Hypothalamus (tissue), 51 donors: ENCODE measurements at places on chromosomes 2 and 18.

DNA sequence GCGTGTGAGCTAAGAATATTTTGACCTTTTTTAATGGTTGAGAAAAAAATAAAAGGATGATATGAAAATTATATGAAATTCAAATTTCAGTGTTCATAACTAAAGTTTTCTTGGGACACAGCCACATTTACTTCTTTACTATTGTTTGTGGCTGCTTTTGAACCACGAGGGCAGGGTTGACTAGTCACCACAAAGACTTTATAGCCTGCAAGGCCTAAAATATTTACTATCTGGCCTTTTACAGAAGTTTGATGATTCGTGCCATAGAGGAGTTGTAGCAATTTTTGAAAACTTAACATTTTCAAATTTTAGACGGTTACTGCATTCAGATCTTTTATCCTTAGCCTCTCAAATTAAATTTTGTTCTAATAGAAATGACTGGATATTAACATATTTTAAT is 69.9 kb downstream of the LIMS1 start:
- DNase-seq: no peak

DNA sequence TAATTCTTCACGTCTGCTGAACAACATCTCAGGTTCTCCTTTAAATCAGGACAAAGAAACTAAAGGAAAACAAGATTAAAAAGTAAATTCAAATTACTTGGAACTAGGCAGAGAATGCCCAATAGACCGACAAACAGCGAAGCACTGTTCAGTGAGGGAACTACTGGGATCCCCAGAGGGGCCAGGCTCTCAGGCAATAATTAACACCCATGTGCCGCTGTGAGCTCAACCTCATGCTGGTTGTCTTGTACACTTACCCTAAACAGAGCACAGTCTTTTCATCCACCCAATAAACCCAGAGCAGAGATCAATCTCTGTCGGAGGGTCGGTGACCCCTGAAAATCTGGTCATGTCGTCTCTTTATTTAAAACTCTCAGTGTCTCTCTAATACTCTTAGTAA is 229.9 kb upstream of the CRIM1 start:
- DNase-seq: no peak

DNA sequence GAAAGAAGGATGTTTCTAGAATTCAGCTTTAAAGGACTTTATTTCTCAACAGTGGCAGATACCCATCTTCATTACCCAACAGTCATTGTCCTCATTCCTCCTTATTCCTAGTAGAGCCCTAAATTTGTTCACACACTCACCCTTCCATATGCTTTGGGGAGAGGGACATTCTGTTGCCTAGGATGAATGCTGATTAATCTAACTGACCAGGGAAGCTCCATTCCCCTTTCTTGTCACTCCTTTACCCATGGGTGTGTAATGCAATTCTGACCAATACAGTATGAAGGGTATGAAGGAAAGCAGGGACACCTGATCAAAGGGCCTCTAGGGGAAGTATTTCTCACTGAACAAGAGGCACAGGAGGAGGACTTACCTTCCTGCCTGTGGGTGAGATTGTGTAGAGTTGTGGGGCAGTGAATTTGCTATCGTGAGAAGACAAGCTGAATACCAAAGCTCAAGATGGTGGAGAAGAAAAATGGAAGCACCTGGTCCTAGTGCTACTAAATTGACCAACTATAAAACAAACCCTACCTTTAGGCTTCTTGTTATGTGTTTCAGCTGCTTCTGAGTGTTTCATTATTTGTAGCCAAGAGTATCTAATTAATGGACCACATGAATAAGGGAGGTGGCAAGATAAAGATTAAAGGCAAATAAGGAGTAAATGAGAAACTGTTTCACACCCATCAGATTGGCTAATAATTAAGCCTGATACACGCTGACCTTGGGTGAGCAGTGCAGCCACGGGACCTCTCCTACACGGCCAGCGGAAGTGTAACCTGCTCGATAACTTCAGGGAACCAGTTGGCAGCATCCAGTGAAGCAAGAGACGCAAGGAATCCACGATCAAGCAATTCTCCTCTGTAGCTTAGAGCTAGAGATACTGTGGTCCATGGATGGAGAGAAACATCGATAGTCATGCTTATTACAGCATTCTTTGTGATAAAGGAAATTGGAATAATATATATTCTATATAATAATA is 202.3 kb downstream of the MYCN start:
- DNase-seq: no peak

GRCh38 chr2:67574230-67574629 is 177.1 kb downstream of the ETAA1 start:
- no peak for DNase-seq

GRCh38 chr2:69774984-69775982 is 33.3 kb downstream of the ANXA4 start:
- no peak for DNase-seq

- no peak for DNase-seq
Observed at GRCh38 chr18:14970027-14970426, 222.1 kb downstream of the ANKRD30B start.

GRCh38 chr2:178756843-178757242 is 50.4 kb downstream of the TTN start:
- DNase-seq: no peak

DNA sequence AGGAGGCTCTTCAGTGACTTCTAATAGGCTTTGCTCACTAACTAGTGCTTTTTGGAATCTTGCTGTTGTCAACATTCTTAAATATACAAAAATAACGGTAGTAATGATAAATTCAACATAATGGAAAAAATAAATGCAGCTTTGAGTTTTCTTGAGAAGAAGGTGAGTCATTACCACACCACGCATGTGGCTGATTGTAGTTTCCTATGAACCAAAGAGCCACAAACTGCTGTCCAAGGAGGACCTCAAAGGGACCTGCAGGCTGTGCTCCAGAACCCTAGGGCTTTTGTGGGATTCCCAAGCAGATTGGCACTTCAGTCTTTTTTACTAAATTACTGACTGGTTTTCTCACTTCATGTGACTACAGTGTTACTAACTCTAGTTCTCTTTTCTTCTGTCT is 66.7 kb downstream of the TPGS2 start:
- no peak for DNase-seq

- DNase-seq: no peak
Observed at GRCh38 chr2:200042102-200042735, 86.8 kb downstream of the MAIP1 start.

- no peak for DNase-seq
Observed at GRCh38 chr18:10059610-10060468, 146.0 kb downstream of the VAPA start.

DNA sequence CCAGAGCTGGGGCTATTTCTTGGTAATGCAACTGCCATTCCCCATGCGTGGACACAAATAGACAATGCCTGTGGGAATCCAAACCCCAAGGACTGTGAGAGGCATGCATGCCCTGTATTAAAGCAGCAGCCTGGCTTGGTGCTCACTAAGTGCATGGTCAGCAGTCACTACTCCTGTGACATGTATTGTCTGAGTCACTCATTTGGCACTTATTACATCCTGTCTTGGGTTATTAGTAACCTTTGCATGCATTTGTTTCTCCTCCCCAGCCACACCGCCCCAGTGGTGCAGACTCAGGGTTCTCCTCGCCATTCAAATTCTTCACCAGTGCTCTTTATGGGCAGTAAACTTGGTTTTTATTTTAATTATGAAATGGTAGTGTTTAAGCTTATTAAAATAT is 30.2 kb downstream of the PRKCE start:
- DNase-seq: no peak

DNA sequence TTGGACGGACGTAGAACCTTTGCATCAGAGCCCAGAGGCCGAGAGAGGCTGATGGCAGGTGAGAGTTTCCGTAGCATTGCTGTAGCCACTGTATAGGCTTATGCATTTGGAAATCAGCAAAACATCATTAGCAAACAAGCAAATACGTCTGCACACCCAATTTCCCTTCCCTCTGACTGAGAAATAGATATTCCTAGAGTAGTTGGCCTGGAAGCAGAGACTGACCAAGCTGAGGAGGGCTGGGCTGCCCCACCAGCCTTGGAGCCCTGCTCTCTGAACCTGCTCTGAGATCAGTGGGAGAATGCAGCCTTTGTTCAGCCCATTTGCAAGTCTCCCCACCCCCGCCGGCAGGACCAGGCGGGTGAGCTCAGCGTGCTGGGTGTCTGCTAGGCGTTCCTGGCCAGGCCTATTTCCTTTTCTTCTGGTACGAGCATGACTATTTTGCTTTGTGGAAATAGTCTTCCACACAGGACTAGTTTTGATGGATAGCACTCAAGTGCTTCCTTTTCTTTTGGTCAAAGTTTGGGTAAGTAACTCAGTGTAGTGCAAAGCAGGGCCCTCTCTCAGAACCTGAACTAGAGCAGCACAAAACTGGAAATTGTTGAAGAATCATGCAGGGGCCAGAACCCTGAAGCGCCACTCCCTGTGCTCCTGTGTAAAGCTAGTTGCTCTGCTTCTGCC is 21.9 kb upstream of the RNF149 start:
- peak; percentile 31 for DNase-seq

GRCh38 chr2:202405798-202406197 is 29.7 kb downstream of the BMPR2 start:
- no peak for DNase-seq

DNA sequence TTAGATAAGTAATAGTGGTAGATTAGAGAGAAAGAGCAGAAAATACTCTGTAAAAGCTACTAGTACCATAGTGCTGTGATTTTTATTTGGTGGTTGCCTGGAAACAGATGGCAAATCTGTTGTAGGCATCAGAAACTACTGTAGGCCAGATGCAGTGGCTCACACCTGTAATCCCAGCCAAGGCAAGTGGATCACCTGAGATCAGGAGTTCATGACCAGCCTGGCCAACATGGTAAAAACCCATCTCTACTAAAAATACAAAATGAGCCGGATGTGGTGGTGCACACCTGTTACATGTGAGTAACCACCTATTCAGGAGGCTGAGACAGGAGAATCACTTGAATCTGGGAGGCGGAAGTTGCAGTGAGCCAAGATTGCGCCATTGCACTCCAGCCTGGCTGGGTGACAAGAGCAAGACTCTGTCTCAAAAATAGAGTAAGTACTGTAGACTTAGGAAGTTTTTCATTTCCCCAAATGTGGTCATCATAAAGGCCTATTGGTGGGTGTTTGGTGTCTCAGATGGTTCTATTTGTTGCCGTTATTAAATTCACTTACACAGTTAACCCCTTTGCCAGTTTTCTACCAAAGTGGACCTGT is 79.6 kb downstream of the SPTBN1 start:
- DNase-seq: no peak

DNA sequence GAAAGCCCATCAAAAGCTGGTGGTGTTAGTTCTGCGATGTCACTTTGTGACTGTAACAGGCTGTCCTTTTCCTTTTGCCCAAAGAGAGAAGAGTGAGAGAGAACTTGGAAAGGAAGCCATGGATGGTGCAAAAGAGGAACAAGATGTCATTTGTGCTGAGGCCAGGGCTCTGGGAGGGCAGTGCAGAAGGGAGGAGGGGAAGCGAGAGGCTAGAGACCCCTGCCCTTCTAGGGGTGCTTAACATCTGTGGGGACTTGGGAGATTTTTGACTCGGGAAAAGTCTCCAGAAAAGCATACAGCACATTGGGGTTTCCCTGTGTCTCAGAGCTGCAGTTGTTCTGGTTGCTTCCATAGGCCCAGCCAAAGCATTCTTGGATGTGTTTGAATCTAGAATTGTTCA is 49.6 kb downstream of the ZBTB7C start:
- no peak for DNase-seq

DNA sequence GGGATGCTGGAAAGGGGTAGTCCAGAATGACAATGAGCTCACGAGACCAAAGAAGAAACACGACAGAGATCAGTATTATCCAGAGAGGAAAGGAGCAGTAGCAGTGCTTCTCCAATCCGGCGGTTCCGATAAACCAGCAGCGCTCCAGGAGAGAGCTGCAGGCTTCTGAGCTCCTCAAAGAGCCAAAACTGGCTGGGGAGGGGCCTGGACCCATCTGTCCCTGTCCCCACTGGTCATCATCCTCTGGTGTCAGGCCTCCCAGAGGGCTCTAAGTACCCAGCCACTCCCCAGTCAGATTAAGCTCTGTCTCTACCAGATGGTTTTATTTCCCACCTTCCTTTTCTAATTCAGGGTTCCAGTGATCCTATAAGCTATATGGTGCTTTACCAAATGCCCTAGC is 23.2 kb downstream of the DNAJC27 start:
- DNase-seq: no peak

DNA sequence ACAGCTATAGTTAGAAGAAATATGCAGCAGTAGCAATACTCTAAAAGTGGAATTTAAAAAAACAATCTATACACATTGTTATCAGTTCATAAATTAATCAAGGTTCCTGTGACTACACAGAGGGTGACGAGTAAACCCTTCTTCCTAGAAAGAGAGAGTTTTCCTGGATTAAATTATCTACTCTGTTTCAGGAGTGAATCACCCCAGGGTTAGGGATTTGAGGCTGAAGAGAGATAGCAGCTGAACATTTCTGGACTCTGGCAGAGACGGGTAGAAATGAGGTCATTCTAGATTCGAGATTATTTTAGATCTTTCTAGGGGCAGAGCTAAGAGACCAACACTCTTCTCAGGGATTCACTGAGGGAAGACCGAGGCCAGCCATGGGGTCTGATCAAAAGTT is 38.8 kb upstream of the PMAIP1 start:
- DNase-seq: no peak

DNA sequence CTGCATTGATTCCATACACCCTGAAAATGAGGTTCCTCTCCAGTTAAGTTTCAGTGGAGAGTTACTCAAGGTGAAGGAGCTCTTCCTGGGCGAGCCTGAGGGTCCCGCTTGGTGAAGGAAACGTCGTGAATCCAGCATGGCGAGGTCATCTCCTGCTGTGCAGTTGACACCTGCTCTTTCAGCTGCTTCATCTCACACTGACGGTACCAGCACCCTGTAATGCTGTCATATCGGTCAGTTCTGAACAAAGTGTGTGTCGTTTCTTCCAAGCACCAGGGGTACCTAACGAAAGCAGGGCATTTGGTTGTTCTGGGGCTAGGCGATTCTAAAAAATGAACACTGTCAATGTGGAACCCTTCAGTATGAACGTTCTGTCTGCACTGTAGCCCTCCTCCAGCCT is 52.6 kb downstream of the ITGB1BP1 start:
- no peak for DNase-seq

DNA sequence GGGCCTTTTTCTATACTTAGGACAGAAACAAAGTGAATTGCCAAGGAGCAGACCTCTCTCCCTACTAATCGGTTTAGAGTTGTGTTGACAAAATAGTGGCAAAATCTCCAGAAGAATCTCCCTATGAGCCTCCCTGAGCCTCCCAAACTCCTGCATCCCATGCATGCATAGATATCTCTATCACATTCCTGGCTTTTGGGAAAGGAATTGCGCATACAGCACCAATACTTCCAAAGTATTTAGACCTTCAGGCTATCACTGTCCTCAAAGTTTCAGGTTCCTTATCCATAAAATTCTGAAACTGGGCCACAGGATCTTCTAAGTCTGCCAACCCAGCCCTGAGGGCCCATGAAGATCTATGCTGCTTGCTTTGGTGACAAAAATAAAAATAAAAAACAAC is 152.1 kb downstream of the SLC8A1 start:
- DNase-seq: no peak

- no peak for DNase-seq
Observed at GRCh38 chr2:14634182-14634488, 1.6 kb downstream of the LRATD1 start.
